Renal cortical epithelial cell (primary cell): ENCODE measurements at places on chromosomes 12 and 14.

DNA sequence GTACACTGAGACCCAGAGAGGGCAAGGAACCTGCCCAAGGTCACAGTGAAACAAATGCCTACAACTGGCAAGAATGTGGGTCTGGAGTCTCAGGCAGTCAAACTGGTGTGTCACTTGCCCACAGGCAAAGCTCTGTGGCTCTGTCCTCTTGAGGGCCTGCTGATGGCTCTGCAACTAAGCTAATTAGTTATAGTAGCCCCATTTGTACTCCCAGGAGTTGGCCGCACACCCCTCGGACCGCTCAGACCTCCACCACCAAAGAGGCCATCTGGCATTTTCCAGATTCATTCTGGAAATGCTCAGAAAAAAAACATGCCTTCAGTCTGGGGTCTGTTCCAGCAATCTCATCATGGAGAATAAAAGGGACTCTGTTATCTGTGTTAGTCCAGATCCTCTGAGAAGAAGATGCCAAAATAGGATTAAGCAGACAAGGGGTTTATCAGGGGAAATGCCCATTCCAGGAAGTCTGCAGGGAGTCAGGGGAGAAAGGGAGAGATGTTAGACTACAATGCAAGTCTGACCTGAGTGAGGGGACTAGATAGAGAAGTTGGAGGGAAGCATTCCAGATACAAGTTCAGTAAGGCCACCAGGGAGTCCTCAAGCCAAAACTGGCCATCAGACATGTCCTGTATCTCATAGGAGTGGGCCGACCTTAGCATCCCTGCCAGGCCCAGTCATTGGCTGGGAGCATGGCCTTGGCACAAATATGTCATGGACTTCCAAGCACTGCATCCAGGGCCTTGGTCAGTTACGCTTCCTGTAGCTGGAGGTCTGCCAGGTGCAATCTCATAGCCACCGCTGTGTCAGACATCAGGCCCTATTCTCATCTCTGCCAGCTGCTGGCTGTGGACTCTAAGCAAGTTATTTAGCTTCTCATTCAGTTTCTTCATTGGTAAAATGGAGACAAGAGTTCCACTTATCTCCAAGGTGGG, 15.4 kb upstream of the OAS1 start:
- DNase-seq = no peak

DNA sequence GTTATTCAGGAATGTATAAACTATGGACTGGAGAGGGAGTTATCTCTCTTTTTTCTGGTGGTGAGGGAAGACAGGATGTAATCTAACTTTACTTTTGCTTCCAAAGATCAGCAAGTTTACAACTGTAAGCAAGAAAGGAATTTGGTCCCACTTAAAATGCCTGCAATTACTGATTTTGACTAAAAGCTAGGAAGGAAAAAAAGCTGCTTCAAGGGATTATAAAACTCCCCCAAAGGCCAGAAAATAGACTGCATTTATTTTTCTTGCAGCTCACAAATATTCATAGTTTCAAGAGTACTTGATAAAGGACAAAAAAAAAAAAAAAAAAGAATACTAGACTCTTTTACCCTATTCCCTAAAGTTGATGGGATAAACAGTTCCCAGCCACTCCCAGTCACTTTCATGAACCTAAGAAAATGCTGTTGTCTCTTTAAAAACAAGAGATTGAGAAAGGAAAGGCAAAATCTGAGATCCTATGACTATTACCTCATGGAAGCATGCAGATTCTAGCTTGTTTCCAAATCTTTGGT, 128.7 kb upstream of the BMP4 start:
- no peak for DNase-seq

GRCh38 chr14:21097636-21098075, 799 bp downstream of the ZNF219 start:
- no peak for DNase-seq

GRCh38 chr12:101001669-101002068, 207.1 kb downstream of the ANO4 start:
- peak; percentile 55 for DNase-seq

DNA sequence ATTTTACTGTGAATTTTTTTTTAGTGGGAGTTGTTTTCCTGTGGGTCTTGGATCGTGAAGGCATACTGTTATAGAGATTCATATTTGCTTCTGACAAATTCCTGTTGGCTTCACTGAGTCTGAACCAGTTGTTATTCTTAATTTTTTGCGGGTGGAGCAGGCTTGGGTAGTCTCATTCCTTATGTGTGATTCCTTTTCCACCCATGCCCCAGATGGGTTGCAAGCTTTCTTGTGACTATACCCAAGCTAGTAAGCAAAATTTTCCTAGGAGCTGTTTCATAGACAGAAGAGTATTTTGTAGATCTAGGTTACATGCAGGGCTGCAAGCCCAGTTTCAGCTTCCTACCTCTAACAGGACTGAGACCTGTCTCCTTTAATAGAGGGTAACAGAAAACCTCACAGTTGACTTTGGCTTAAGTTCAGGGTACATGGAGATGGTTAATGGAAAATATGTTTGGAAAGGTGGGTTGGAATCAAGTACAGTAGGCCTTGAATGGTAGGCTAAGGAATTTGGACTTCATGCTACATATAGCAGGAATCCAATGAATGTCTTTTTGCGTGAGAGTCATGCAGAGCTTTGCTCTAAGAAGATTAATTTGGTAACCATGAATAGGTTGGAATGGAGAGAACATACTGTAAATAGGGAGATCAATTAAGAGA, 29.0 kb downstream of the TRMT5 start:
- no peak for DNase-seq

DNA sequence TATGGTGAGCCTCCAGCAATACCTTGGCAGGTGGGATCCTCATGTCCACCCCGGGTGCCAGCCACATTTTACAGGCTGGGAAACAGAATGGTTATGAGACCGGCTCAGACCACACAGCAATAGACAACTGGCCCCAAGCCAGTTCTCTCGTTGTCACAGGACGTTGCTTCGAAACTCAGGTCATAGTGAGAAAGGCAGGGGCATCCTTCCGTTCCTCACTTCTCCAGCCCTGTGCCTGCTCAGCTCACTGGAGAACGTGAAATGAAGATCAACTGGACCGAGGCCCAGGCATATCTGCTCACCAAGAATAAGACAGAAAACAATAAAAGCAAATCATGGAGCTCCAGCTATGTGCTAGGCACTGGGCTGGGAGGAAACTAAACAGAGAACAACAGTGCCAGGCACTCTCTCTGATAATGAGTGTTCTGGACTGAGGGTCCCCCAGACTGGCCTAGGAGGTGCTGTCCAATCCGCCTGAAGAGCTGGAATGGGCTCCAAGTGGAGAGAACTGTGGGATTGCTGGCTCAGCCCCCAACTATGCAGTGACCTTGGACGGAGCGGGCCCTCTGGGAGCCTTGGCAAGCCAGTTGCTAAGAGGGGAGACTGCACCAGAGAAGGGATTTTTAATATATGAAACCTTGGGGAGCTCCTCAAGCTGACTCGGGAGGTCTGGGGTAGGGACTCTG, 18.8 kb upstream of the FAIM2 start:
- DNase-seq = no peak

GRCh38 chr12:121575952-121576625, 4.7 kb downstream of the KDM2B start:
- no peak for DNase-seq

- no peak for DNase-seq
These were observed 139.5 kb upstream of the SOX5 start for GRCh38 chr12:24088751-24089509.

- no peak for DNase-seq
These were observed 69.6 kb downstream of the NT5DC3 start for GRCh38 chr12:103771466-103771865.

GRCh38 chr14:97380539-97380941, 583.4 kb downstream of the VRK1 start:
- peak; percentile 9 for DNase-seq

GRCh38 chr12:119938049-119938667, 50.9 kb upstream of the BICDL1 start:
- DNase-seq = peak; percentile 47

- DNase-seq = no peak
These were observed at the start of gene TEX52 for GRCh38 chr12:2857021-2857431. TSS of gene TEX52 (minus strand) at chr12:2857039. CDS start at chr12:2857026, 13 bp downstream.

GRCh38 chr14:38958589-38958988, 144.4 kb downstream of the SEC23A start:
- peak; percentile 11 for DNase-seq

- DNase-seq = peak; percentile 95
These were observed 49.6 kb downstream of the BMAL2 start for GRCh38 chr12:27382171-27382795.
